Neural crest cell (in vitro differentiated cells): ENCODE measurements at places on chromosomes 3 and 15. TPM values are rescaled to one million over a fixed set of nuclear protein-coding genes. Genes with fewer than 3 reads are reported as not detected.

DNAJA4 gene
- total RNA-seq, result not detected in 2 replicates

LTF gene
- total RNA-seq, result not detected in 2 replicates

CYP11A1 gene
- 0.77 and 1.0 TPM in 2 replicates for total RNA-seq

FEZF2 gene
- total RNA-seq, result 0.18 and 0.28 TPM in 2 replicates

GRCh38 chr3:183214277-183214612 is 38.8 kb upstream of the B3GNT5 start:
- H3K27ac ChIP-seq, result no peak overlapping the region
- H3K27me3 ChIP-seq, result no peaks in the 10 kb centered on the region
- no peaks in the 10 kb centered on the region for H3K36me3 ChIP-seq
- DNase-seq, result no peak
- H3K4me1 ChIP-seq, result peaks cover 8% of the 10 kb centered on the region
- no peak overlapping the region for H3K4me3 ChIP-seq

GRCh38 chr15:37698679-37699078 is 235.8 kb upstream of the TMCO5A start:
- H3K27me3 ChIP-seq, result no peaks in the 10 kb centered on the region
- no peak for DNase-seq
- no peak overlapping the region for H3K27ac ChIP-seq
- H3K4me3 ChIP-seq, result no peak overlapping the region
- no peaks in the 10 kb centered on the region for H3K36me3 ChIP-seq

DNA sequence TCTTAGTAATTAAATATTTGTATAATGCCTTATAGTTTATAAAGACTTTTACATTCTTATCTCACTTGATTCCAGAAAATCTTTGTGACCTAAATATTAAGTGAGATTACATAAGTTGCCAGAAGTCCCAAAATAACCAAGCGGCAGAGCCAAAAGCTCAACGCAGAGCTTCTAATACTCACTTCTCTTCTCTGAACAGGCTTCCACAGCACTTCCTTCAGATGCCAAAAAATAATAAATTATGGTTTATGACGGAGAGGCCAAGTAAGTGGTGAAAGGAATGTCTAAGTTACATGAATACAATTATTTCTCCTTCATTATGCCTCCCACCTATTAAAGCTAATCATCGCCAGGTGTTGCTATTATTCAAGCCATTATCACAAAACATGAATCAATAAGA is 110.3 kb downstream of the GBE1 start:
- no peaks in the 10 kb centered on the region for H3K4me1 ChIP-seq
- H3K4me3 ChIP-seq, result no peak overlapping the region
- H3K27me3 ChIP-seq, result no peaks in the 10 kb centered on the region
- no peak for DNase-seq

GRCh38 chr15:92614791-92615785 is 40.5 kb downstream of the FAM174B start:
- no peak overlapping the region for H3K27ac ChIP-seq
- H3K27me3 ChIP-seq, result no peaks in the 10 kb centered on the region
- H3K36me3 ChIP-seq, result no peaks in the 10 kb centered on the region

GRCh38 chr3:32243519-32243918 is 5.0 kb downstream of the CMTM8 start:
- H3K4me3 ChIP-seq, result no peak overlapping the region
- H3K27me3 ChIP-seq, result peaks cover 15% of the 10 kb centered on the region
- H3K4me1 ChIP-seq, result peaks cover 13% of the 10 kb centered on the region
- H3K36me3 ChIP-seq, result no peaks in the 10 kb centered on the region

- peaks cover 10% of the 10 kb centered on the region for H3K4me1 ChIP-seq
- H3K36me3 ChIP-seq, result no peaks in the 10 kb centered on the region
- H3K4me3 ChIP-seq, result no peak overlapping the region
- no peak overlapping the region for H3K27ac ChIP-seq
- no peak for DNase-seq
These were observed 67.8 kb upstream of the ATP10A start for GRCh38 chr15:25930931-25931330.

- H3K4me1 ChIP-seq, result peaks cover 5% of the 10 kb centered on the region
- H3K4me3 ChIP-seq, result no peak overlapping the region
- no peaks in the 10 kb centered on the region for H3K36me3 ChIP-seq
- no peaks in the 10 kb centered on the region for H3K27me3 ChIP-seq
These were observed 290.6 kb downstream of the ADAMTS17 start for GRCh38 chr15:100050877-100051786.

DNA sequence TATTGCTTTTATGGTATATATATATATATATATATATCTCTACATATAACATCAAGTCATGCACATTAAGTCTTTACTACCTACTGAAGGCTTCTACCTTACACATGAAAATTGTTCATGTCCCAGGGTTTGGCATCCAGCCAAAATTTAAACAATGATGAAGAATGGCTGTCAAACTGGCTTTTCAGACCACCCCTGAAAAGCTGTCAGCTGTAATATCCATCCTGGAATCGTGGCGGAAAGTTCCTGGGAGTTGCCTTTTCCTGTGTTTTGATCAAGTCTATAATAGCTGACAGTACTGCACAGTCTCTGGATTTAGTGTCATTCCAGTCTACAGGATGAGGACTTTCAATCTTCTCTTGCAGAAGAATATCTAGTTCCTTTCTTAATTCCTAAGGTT is 48.3 kb downstream of the DHX36 start:
- no peak overlapping the region for H3K27ac ChIP-seq
- no peak for DNase-seq
- no peaks in the 10 kb centered on the region for H3K4me1 ChIP-seq
- no peaks in the 10 kb centered on the region for H3K27me3 ChIP-seq
- H3K4me3 ChIP-seq, result no peak overlapping the region

DNA sequence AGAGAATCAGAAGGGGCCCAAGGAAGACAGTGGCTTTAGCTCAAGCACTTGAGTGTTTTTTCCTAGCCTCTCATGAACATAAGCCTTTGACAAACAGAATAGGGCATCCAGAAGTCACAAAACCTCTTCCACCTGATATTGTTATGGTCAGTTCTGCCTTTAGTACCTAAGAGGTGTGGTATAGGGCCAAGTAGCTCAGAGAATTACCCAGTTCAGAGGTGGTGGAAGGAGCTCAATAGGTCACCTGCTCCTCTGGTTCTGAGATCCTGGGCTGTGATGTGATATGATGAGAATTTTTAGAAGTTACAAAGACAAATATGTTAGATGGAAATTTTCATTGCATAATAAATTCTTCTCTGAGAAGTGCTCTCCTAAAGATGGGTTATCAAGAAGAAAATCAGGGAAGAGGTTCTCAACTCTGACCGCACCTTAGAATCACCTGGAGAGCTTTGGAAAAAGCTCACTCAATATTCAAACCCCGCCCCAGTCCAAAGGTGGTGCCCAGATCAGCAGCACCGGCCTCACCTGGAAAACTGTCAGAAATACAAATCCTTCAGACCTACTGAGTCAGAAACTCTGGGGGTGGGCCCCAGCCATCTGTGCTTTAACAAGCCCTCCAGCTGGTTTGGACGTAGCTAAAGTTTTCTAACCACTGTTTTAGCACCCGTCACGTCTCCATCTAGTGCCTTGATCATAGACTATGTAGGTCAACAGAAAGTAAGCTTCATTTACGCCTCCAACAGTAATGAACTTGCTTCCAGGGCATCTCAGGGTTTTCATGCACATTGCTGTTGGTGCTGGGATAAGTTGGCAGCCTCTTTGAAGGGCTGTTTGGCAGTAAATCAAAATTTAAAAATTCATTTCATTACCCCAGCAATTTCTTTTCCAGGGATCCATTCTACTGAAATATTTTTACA is 101.3 kb downstream of the MYH15 start:
- no peak overlapping the region for H3K27ac ChIP-seq
- H3K4me1 ChIP-seq, result peaks cover 15% of the 10 kb centered on the region

- DNase-seq, result no peak
- peak overlapping the region; percentile 51 for H3K27ac ChIP-seq
- peaks cover 68% of the 10 kb centered on the region for H3K4me1 ChIP-seq
- H3K27me3 ChIP-seq, result peaks cover 2% of the 10 kb centered on the region
These were observed 2.2 kb downstream of the BMF start for GRCh38 chr15:40106203-40107161.

GRCh38 chr3:193777524-193777923 is 184.5 kb downstream of the OPA1 start:
- H3K4me1 ChIP-seq, result peaks cover 82% of the 10 kb centered on the region
- H3K27ac ChIP-seq, result no peak overlapping the region
- peaks cover 99% of the 10 kb centered on the region for H3K27me3 ChIP-seq
- no peaks in the 10 kb centered on the region for H3K36me3 ChIP-seq

DNA sequence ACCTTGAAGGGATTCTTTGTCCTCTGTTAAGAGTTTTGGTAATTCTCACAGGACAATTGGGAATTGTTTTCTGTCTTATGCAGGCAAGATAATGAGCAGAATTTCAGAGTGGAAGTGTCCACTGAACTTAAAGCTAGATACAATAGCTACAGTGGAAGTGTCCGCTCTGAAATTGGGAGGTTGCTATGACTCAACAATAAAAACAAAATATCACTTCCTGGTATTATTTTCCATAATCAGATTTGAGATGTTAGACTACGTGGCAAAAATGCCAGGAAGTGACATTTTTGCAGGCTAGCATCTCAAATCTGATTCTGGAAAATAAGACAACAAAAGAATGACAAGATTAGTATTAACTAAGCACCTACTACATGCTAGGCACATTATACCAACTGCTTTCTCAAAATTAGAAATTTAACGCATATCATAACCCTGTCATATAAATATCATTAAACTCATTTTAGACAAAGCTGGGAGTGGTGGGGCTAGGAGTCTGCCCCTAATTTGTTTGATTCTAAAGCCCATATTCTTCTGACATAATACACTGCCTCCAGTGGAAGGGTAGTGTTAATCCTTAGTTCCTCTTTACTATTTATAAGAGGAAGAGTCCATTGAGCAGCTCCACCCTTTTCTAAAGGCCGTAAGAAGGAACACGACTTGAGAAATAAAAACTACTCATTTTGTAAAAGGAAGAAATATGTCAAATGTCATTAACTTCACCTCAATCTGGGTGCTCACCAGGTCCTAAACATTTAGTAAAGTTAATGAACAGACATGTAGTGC is 266.9 kb upstream of the STT3B start:
- peaks cover 7% of the 10 kb centered on the region for H3K4me1 ChIP-seq
- H3K27me3 ChIP-seq, result no peaks in the 10 kb centered on the region
- H3K4me3 ChIP-seq, result no peak overlapping the region
- no peak overlapping the region for H3K27ac ChIP-seq

DNA sequence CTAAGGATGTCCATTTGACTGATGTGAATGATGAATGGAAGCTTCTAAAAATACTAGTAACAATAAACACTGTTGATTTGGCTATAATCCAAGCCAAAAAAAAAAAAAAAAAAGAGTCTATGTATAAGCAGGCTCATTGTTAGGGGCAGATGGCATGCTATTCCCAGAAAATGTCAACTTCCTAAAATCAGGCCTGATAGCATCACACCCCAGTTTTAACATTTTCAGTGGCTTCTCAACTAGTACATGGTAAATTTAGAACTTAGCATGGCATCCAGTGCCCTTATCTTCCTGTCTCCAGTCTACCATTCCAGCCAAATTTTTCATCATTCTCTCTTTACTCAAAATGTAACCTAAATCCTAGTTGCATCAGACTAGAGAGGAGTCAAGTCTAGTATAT is 288.2 kb upstream of the ZNF385D start:
- no peaks in the 10 kb centered on the region for H3K4me1 ChIP-seq
- no peak overlapping the region for H3K4me3 ChIP-seq
- H3K27me3 ChIP-seq, result no peaks in the 10 kb centered on the region

GRCh38 chr15:101556273-101556672 is 66.8 kb upstream of the PCSK6 start:
- DNase-seq, result no peak
- H3K27me3 ChIP-seq, result peaks cover 14% of the 10 kb centered on the region
- H3K4me1 ChIP-seq, result no peaks in the 10 kb centered on the region
- peak overlapping the region; percentile 96 for H3K27ac ChIP-seq

DNA sequence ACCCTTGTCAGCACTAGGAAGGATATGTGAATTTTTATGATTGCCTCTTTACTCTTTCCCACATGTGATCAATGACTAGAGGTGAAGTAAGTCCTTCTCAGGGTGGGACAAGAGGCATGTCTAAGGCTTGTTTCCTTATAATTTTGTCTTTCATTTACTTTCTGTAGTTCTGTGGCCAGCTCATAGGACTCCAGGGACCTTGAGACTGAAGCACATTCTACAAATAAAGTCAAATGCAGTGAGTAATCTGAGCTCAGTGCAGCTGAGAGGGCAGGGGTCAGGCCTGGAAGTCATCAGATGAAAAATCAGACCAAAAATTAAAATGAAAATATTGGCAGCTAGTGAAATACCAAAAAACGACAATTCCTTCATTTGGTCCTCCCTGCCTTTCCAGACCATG is 424.7 kb upstream of the THBS1 start:
- H3K36me3 ChIP-seq, result no peaks in the 10 kb centered on the region
- DNase-seq, result no peak
- H3K4me1 ChIP-seq, result peaks cover 36% of the 10 kb centered on the region
- no peak overlapping the region for H3K27ac ChIP-seq
- no peak overlapping the region for H3K4me3 ChIP-seq
- H3K27me3 ChIP-seq, result no peaks in the 10 kb centered on the region

DNA sequence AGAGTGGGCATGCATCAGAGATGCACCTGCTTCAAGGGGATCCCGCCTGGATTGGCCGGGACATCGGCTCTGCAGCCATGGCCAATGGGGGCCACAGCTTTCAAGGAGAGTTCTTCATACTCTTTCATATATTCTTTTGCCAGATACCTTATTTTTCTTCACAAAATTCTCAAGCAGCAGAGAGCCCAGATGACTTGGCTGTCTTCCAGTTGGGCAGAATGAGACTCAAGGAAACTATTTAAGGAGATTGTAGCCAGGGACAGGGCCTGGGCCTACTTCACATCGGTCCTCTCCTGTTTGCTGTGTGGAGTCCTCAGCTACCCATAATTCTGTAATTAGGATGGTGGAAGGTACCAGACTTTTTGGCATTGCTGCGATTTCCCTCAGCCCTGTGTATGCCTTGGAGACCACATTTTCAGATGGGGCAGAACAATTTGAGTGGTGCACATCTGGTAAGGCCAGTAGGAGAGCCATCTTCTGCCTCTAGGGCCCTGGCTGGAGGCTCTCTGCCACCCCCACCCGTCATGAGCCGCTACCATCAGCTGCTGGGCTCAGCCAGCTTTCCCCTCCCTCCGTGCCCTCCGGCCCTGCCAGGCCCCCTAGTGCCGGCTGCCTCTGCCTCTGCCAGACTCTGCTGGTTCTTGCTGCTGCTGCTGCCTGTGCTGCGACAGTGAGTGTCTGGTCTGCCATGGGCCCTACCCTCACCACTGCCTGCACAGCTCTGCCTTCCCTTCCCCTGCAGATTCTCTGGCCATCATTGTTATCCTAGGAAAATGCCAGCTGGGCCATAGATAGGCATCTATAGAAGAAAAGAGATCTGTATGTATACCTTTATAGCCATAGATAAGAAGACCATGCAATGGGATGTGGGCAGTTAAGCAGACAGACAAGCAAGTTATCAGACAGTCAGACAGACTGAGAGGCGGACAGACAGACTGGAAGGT is 6.7 kb downstream of the PLIN1 start:
- no peak overlapping the region for H3K27ac ChIP-seq
- no peaks in the 10 kb centered on the region for H3K4me1 ChIP-seq
- H3K27me3 ChIP-seq, result no peaks in the 10 kb centered on the region
- H3K4me3 ChIP-seq, result no peak overlapping the region
- no peak for DNase-seq
- no peaks in the 10 kb centered on the region for H3K36me3 ChIP-seq
